ENCODE measurements at places on chromosomes 6 and 20.

DNA sequence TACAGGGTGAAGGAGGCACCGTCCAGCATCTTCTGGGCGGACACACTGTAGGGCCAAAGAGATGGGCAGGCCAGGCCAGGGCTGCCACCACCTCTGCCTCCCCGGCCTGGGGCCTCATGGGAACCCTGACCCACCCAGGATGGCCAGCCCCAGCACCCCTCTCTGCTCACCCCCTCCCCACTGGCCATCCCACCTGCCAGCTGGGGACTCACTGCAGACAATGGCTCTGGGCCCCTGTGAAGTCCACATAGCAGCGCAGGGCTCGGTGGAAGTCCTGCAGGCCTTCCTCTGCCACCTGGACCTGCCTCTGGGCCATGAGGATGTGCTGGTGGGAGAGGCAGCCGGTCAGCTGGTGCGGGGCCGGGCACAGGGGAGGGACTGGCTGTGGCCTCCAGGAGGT is 3.6 kb upstream of the C20orf144 start:
- DNase-seq, result no peak

DNA sequence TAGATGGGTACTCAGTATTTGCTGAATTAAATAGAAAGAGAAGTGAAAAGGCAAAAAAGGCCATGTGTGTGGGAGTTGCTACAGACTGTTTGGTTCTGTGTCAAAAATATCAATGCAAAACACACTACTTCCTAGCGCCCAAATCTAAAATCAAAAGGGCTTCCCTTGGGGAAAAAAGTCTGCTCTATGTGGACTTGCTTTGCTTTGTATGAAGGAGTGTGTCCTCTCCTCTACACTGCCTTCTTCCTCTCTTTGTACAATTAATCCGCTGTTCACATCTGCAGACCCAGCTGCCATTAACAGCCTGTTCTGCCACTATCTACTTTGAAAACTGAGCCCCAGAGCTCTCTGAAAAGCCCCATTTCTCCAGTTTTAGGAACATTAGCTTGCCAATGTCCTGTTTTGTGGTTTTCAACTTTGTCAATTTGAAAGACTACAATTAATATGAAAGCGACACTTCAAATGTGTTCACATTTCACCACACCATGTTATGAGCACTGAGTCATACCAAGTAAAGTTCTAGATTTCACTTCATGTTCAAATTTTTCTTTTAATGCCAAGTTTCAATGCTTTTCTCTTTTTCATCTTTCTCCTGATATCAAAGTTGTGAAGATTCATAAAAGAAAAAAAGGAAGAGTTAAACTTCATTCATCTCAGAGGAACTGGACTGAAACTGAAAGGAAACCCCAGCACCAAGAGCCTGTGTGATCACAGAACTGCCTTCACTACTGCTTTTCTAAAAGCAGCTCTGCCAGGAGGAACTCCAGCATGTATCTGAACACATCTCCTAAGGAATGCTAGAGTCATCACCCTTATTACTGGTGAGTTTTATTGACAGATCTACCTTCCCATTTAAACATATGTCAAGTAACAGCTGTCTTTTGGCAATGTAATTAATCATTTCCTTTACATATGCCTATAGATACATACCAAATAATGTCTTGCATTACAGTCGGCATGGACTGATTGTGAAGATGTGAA is 102.6 kb downstream of the KIF13A start:
- DNase-seq, result no peak

DNA sequence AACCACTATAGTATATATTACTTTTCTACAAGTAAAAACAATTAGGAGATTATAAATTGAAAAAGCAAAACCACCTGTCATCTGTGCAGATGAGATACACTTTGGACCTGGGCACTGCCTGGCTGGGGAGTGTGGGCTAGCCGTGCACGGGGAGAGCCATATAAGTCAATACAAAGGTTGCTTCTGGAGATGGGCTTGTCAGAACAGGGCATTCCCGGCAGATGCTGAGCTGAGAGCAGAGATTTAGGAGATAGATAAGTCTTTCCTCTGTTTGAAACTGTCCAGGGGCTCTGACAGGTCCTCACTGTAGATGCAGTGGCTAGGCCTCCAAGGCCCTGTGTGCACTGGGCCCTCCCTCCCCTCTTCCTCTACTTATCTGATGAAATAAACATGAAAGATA is 34.5 kb downstream of the CD164 start:
- DNase-seq, result no peak

DNA sequence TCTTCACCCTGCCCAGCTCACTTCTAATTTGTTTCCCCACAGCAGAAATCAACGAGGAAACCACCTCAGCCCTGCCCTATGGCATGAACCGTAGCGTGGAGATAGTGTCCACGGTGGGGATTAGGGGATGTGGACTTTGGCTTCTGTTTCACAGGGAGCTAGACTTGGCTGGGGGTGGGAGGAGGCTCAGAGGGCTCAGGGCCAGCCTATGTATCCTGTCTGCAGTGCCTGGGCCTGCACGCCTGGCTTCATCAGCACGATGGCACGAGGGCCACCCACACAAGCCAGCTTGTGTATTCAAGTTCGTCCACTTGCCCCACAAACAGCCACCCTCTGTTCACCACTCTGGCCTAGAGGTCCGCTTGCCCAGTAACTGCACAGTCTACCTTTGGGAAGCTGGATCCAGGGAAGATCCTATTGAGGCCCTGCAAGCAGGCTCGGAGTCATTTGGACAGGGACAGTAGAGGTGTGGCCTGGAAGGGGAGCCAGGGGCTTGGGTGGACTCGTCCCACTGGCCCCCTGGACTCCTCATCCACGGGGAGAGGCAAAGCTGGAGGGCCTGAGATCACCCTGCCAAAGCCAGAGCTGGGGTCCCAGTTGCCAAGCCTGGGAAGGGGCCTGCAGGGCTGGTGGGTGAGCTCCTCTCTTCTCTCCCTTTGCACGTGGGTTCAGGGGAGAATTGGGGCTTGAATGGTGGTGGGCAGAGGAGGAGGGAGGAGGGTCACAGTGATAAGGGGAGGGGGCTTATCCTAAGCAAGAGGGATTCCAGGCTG is 38.0 kb upstream of the FAM83D start:
- no peak for DNase-seq

DNA sequence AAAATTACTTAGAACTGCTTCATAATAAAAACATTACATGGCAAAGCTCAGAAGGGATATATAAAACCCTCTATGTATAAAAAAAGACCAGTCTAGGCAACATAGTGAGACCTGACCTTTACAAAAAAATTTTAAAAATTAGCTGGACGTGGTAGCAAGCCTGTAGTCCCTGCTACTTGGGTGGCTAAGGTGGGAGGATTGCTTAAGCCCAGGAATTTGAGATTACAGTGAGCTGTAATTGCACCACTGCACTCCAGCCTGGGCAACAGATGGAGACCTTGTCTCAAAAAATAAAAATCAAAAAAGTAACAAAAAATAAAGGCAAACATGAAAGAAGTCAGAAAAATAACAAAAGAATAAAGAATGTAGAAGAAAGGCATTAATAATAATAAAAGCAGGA is 21.5 kb upstream of the TPD52L1 start:
- DNase-seq, result no peak

- DNase-seq, result peak; percentile 80
Measured at GRCh38 chr20:51586005-51586440, 43.5 kb upstream of the NFATC2 start.

DNA sequence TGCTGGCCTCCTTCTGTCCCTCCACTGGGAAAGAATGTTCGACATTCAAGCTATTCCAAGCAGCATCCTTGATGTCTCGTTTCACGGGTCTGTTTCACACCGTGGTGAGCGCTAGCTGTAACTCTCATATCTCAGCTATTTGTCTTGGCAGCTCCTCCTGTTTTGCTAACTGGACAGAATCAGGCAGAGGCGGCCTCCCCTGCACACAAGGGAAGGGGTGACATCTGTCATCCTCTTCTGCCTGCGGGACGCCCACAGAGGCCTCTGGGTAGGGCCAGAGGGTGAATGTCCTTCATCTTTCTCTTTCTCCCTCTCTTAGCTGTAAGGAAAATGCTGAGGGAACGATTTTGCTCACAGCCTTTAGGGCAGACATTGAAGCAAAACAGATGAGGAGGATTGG is 232.8 kb upstream of the GMDS start:
- DNase-seq, result peak; percentile 66

- peak; percentile 78 for DNase-seq
Measured at GRCh38 chr6:164097551-164098398, 683.3 kb downstream of the QKI start.

- DNase-seq, result no peak
Measured at GRCh38 chr20:58703765-58704371, 11.3 kb downstream of the NPEPL1 start.

DNA sequence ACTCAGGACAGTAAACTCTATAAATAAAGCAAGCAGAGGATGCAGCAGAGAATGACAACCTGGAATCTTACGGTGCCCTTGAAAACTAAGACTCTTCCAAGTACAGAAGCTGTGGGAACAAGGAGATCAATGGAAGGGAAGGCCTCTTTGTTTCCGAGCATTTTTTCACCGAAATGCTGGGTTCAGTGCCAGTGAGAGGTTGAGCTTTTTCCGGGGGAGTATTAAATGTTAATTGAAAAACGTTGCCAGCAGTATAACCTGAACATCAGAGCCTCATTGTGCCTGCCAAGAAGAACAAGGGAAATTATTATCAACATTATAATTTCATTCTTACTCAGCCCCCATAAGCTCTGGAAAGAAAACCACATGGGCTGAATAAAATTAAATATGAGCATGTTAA is 17.5 kb downstream of the OPRM1 start:
- DNase-seq, result no peak

DNA sequence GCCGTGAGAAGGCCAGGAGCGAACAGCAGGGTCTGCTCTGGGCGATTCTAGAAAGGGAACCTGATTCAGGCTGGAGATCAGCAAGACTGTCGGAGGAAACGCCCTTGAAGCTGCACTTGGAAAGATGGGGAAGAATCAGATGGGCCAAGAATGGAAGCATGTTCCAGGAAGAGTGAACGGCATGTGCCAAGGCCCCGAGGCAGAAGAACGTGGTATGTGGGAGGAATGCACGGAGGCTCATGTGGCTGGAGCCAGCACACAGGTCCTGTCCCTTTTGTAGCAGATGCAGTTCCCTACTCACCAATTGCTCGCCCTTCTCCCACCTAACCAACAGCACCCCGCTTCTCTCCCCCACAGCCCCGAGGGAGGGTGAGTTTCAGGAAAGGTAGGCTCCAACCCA is 180.6 kb downstream of the TFAP2C start:
- DNase-seq, result no peak

- no peak for DNase-seq
Measured at GRCh38 chr6:259901-260508, 32.3 kb upstream of the DUSP22 start.

GRCh38 chr6:130847001-130847910 is 20.1 kb downstream of the SMLR1 start:
- no peak for DNase-seq

DNA sequence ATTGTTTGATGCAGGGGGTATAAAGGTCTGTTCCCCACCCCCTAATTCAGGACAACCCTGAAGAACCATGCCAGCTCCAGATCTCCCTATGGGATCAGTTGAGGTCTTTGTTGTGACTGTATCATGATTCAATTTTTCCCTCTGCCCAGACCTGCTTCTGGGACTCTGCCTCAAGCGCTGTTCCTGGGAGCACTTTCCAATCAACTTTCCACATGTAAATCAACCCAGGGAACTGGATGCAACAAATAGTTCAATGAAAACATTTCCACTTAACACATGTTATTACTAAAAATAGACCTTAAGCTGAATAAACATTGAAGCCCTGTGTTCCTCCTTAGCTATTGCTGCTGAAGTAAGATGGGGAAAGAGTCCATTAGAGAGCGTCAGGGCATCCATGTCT is 139.5 kb downstream of the C6orf58 start:
- DNase-seq, result peak; percentile 2

DNA sequence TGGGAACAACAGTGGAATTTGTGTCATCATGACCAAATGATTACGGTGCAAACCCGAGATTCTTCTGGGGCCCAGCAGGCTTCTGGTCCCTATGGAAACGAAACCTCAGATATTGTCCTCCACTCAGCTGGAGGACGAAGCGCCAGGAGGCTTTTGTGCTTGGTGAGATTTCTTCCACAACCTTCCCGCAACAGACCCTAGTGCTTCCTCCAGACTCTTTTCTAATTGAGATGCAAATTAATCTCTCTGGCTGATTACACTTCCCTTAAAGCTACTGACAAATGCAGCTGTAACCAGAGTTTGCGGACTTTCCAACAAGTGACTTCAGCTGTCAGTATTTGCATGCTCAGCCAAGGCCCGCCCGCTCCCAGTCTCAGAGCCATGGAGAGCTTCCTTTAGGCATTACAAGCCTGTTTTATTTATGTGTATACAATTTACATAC is 96.0 kb downstream of the INSM1 start:
- DNase-seq, result peak; percentile 77

- no peak for DNase-seq
Measured at GRCh38 chr6:161355696-161356095, 81.8 kb upstream of the AGPAT4 start.

DNA sequence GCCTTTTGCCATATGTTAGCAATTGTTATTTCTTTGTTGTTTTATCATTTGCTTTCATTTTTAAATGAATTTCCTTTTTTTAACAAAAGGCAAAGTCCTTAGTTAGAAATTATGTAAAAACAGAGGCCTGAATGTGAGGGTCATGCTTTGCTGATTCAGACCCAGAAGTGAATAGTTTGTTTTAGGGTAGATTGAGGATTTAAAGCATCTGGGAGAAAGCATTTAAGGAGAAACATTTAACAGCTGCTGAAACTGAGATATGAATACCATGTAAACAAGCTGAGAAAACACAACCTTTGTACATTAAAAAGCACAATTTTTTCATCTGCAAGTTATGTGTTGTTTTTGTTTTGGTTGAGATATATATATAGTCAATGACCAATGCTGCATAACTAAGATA is 8.0 kb downstream of the HTR1B start:
- DNase-seq, result no peak

GRCh38 chr6:15588971-15589634 is 73.7 kb downstream of the DTNBP1 start:
- peak; percentile 63 for DNase-seq

DNA sequence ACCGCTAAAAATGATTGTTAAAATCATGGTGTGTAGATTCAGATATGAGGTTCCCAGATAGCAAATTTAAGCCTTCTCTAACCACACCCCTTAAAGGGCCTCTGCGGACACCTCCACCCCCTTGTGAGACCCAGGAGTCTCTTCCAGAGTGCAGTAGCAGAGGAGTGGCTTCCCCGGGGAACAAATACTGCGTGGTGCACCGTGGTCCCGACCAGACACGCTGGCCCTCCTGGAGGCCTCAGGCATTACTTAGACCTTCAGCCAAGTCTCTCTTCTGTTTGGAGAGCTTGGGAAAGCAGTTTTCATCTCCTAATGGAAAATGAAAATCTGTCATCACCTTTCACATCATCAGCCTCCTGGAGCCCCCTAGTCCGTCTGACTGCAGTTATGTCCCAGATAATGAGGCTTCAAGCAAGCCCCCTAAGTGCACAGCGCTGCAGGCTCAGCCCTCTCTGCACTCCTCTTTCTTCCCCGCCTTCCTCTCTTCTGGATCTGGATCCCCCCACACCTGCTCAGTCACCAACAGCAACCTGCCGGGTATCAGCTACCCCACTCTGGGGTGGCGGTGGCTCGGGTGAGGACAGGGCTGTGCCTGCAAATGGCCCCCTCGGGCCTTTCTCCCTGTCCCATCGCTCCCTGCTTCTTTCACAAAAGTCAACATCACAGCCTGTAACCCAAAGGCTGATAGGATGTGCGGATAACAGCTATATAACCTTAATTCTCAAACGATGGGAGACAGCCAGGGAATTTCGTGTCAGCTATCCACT is 58.8 kb upstream of the TAGAP start:
- no peak for DNase-seq

Data from astrocyte of the spinal cord (primary cell).